ENCODE measurements at places on chromosomes 5 and 9. TPM values are rescaled to one million over a fixed set of nuclear protein-coding genes. Genes with fewer than 3 reads are reported as not detected.

Gene POU5F2
- 1.6 TPM for total RNA-seq

Gene SHOC1
- total RNA-seq: not detected

Gene SLC6A3
- total RNA-seq: 0.52 TPM

Gene FAM169A
- 0.84 TPM for total RNA-seq

Gene HAUS6
- 5.8 TPM for total RNA-seq

Gene PTTG1
- total RNA-seq: 5.6 TPM

Gene BASP1
- total RNA-seq: 31.1 TPM

Gene BNC2
- total RNA-seq: 18.1 TPM

Gene POMT1
- 25.2 TPM for total RNA-seq

Gene ORM2
- 3.9 TPM for total RNA-seq

Gene CTXN3
- total RNA-seq: not detected

Gene ALDH1A1
- total RNA-seq: 212 TPM

Gene MLANA
- total RNA-seq: not detected

Gene SLC6A18
- total RNA-seq: not detected

Gene TMEM215
- total RNA-seq: not detected

Gene IL3
- not detected for total RNA-seq

Gene SLC6A19
- not detected for total RNA-seq

GRCh38 chr5:40043916-40044315, 619.1 kb upstream of the DAB2 start:
- DNase-seq: no peak

DNA sequence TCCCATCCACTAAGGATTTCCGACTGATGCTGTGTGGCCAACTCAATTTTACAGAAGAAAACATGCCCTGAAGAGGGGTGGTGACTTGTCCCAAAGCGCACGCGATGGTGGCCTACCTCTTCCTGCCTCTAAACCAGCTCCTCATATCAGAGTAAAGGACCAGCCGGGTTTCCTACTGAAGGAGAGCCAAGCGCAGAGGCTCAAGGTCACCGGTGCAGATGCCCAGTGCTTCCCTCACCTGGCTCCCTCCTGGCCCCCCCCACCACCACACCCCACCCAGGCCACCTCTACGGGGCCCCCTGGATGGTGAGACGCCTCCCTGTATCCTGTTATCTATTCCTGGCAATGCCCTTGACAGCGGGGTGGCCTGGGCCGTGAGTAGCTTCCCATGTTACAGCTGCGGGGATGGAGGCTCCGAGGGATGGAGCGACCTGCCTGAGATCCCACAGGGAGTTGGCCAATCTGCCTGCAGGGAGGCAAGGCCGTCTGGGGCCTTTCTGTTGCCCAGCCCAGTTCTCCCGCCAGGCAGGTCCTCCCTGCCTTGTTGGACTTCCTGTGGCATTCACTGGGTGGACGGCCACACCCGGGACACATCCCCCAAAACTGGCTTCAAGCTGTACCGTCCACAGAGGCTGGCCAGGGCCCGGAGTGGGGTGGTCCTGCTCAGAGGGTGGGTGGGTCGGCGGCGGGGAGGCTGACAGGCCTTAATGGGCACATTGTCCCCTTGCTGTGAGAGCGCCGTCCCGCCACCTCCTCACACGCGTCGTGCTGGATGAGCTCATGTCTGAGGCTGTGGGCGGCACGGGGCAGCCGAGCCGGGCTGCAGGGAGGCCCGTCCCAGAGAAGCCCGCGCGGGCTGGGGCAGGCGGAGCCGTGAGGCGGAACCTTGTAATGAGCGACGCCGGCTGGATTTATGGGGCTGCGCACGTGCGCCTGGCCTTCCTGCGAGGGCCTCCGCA, 72.5 kb downstream of the MACROH2A1 start:
- no peak for DNase-seq

DNA sequence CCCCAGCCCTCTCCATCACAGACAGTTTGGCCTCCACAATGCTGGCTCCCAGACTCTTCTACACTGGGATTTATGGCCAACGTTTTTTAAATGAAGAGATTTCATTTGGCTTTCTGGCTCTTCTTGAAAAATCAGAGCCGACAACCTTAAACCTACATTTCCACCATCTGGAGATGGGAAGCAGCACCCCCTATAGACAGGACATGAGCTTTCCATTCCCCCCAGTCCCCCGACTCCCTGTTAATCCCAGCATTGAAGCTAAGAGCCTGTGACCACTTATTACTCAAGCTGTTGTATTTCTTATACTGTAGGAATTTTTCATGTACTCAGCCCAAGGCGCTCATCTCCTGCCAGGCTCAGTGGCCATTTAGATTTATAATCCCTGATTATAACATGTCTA, 34.0 kb upstream of the AFAP1L1 start:
- DNase-seq: no peak

DNA sequence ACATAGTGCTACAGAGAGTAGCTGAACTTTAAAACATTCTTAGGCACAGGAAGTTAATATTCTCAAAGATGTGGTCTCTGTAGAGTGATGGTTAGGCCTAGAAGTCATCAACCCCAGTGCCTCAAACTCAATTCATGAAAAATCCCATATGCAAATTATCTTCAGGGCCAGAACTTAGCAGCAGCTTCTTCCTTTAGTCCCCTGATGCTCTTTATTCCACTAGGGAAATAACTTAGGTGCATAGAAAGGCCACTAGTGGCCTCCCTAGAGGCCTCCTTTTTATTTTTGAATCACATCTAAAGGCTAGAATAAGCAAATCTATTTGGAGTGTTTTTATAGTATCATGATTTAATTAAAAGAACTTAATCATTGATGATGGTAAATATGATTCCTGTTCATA, 88.3 kb downstream of the GIN1 start:
- no peak for DNase-seq

GRCh38 chr9:108184009-108184408, 671.8 kb downstream of the ACTL7B start:
- DNase-seq: no peak

- DNase-seq: no peak
These were observed 28.8 kb upstream of the PANK3 start for GRCh38 chr5:168607946-168608345.

GRCh38 chr5:140588311-140589070, 23.9 kb downstream of the SLC35A4 start:
- DNase-seq: no peak

- DNase-seq: no peak
These were observed 36.5 kb upstream of the RAD23B start for GRCh38 chr9:107246259-107247254.

DNA sequence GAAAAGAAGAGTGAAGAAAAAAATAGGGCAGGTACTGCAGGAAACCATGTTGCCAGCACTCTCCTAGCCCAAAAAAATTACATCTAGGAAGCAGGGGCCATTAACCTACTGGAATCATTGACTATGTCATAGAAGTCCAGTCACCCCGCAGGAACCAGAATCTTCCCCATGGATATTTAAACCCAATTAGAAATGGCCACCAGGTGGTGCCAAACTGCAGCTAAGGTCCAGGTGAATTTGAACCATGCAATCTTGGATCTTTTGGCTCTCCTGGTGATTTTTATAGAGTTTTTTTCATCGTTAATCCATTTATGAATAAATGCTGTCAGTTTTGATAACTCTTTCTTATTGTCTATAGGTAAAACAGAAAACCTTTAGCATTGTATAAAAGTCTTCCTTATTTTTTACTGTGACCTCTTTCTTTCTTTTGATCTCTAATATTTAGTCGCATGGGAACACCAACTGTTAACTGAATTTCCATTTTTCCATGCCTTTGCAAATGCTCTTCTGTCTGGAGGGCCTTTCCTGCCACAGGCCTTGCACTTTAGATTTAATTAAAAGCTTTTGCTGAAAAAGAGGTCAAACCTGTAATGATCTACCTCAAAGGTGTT, 147.5 kb upstream of the FGF10 start:
- DNase-seq: no peak

DNA sequence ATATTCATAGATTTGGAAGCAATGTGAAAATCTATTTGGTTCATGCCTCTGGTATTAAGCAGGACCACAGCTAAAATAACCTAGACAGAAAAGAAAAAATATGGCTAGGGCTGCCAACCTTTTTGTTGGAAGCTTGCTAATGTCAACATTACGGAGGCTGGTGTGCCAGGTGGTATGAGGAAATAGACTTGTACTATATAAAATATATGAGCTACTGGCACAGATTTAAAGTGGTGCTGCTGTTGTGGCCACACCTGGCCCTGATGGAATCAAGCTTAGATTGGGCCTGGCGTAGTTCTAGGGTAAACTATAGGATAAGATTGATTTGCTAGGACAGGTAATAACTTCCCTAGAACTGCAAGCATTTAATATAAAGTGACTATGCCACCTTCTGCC, 10.6 kb upstream of the PARP8 start:
- DNase-seq: no peak

DNA sequence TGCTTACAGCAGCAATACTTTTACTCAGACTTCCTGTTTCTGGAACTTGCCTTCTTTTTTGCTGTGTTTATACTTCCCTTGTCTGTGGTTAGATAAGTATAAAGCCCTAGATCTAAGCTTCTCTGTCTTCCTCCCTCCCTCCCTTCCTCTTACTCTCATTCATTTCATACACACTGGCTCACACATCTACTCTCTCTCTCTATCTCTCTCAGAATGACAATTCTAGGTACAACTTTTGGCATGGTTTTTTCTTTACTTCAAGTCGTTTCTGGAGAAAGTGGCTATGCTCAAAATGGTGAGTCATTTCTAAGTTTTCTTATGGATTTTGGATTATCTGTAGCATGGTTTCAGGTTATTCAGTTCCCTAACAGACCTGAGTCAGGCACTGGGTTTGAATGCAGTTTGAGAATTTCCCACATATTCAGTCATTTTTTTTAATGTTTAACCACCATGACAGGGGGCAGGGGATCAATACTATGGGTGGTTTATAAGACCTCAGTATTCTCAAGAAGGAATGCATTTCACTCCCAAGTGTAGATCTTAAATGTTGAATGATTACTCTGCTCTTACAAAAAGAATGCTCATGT, at the start of gene IL7R:
IL7R (plus strand) TSS at position 127 of the 587 bp plus-strand sequence; CDS start at position 214, 87 bp downstream.
- no peak for DNase-seq

GRCh38 chr5:56142614-56143372, 90.3 kb downstream of the ANKRD55 start:
- no peak for DNase-seq

DNA sequence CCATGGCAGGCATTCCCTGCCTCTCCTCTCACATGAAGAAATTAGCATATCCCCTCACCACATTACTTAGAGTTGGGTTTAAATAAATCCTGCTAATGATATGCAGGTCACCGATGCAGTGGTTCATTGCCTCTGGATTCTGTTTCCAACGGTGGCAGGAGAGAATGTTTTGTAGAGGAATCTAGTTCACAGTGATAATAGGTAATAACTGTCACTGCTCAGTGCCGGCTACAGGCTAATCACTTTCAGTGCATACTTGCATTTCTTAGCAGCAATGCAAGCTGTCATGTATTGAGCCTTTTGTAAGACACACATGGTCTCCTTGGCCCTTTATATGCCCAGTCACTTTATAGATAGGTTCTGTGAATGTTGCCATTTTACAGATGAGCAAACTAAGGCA, 59.5 kb upstream of the INSYN2B start:
- no peak for DNase-seq

DNA sequence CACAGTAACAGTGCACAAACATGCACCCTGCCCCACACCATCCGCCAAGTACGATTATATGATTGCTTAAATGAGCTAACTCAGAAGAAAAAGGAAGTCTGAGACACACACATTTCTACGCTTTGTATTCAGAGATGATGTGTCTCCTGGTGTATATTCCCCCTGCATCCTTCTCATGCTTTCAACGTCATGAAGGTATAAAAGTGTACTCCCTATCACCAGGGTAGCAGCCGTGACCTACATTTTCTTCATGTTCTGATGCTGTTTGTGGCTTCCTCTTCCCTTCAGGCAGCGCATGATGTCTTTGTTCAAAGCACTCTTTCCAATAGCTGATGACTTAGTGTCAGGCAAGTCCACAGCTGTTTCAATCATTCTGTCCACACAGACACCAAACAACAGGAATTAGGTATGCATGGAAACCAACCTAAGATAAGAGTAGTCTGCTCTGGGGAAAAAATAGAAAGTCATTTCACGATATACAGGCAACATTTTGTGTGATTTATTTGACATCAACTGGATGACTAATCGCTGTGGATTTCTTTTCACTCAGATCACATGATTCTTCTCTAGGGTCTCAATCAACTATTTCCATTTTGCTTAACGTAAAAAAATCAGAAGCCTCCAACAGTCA, 269.4 kb upstream of the PTGER4 start:
- no peak for DNase-seq

GRCh38 chr9:73148447-73148937, 3.2 kb upstream of the ANXA1 start:
- DNase-seq: no peak

DNA sequence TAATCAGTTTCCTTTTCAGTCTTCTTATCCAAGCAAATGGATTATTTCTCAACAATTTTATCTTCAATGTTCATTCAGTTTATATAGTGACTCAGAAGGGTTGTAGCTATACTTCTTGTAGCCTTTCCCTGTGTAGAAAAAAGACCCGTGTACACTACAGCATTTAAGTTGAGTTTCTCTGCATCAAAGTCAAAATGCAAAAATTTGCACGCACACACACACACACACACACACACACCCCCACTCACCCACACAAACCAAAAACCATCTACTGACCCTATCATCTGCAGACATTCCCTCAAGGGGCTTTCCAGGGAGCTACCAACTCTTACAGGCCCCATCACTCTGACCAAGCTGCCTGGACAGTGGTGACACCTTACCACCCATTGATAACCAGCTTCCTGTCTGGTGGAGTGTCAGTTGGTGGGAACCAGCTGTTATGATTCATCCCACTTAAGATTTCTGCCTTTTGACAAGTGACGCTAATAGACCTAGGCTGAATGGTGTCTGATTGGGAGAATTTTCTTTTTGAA, 12.2 kb upstream of the ELL2 start:
- no peak for DNase-seq

GRCh38 chr9:135249711-135250110, 162.2 kb downstream of the OLFM1 start:
- DNase-seq: no peak

GRCh38 chr9:89850153-89850552, 245.3 kb downstream of the GADD45G start:
- DNase-seq: no peak

DNA sequence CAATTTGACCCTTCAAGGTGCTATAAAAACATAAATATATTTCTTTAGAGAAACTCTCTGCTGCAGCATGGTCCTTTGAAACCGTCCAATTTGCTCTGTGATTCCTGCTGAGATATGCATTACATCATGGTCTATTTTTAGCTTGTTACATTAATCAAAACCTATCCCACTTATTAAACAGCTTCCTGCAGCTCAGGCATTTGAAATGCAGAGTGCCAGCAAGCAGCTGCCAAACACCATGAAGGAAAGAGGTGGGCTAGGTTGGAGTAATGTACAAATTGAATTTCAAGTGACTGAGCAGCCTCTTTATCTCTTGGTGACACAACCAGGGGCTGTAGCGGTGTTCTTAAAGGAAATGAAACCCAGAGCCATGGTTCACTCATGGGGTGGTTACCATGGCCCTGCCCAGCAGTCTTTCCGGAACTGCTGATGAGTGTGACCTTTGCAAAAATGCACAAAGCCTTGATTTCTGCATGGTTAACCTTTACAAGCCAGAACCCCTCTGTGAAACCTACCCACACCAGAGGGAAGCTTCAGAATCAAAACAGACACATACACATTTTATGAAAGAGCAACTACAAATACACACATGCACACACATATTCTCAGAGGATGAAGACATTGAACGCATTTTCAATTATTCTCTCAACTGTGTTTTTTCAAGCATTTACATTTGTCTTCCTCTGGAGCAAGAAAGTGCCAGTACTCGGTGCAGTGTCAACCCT, 155.8 kb upstream of the ZNF608 start:
- DNase-seq: no peak

All from upper lobe of right lung (tissue), 1 donor.